GM10248 (cell line): ENCODE measurements at places on chromosomes 3 and 15.

DNA sequence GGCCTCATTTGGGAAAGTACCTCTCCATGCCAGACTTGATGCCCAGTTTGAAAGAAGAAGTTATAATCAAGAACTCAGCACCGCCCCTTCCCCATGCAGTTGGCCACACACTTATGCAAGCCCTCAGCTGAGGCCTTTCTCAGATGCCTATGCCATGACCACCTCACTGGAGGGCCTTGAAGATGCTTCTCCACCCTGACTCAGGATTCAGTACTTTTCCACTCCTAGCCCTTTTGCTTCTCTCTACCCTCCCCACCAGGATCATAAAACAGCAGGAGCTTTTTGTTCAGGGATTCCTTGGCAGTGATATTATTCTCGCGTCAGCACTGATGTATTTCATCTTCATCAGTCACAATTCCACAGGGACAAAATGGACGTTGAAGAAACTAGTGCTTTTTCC is 313.5 kb downstream of the PYDC2 start:
- no peak for DNase-seq

- DNase-seq, result no peak
Observed at GRCh38 chr3:47117807-47118364, 46.0 kb downstream of the SETD2 start.

DNA sequence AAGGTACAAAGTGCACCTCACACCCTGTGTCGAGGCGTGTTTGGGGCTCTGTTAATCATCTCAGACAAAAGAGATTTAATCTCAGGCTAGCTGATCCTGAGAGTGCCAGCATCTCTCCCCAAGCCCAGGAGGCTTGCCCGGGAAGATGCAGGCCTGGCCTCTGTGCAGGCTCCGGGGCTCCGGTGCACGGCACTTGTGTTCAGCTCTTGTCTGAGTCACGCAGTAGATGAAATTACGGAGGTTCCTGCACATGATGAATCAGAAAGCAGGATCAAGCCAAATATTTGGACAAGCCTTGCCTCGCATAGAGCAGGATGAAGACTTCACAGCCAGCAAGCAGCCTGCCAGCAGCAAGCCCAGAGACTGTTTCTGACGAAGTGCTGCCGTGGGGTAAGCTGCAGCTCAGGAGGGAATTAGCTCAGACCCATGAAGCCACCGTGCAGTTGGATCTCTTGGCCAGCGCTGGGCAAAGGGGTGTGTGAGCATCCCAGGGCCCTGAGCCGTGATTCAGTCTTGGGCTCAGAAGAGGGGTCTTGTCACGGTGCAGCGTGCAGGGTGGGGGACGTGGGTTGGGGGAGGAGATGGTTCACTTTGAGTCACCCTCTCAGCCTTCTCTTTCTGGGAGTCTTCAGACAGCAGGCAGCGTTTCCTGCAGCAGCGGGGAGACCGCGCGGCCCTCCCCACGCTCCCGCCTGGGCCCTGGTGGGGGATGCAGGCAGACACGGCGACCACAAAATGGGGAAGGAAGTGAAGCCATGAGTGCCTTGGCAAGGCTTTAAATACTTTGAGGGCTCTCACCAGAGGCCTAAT is 89.2 kb upstream of the MEF2A start:
- peak; percentile 55 for DNase-seq

DNA sequence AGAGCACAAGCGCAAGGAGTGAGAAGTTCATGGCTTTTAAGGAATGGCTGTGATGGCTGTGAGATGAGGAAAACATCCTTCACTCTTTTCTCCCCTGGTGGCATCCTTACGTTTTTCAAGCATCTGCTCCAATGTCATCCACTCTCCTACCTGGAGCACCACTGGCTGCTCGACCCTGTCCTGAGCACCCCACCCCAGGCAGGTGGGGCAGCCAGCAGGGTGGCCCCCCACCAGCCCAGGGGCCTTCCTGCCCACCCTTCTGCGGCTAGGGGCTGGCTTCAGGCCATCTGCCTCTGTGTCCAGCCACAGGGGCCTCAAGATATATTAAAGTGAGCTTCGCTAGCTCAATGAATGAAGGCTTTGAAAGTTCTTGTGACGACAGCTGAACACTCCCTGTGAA is 56.1 kb downstream of the ATP10A start:
- DNase-seq, result no peak

DNA sequence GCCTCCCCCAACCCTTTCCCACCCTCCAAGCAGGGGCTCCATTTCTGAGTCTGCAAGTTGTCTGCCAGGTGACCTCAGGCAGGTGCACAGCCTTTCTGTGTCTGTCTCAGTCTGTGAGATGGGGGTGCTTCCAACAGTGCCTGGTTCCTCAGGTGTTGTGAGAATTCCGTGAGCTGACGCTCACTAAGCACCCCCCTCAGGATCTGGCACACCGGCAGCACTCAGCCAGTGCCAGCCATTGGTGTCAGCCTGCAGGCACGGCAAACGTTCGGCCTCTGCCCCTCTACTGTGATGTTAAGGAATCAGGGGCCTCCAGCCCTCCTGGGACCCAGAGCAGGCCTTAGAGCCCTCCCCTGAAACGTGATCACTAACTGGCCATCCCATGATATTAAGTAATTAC is 2.4 kb downstream of the KLF15 start:
- DNase-seq, result no peak

GRCh38 chr3:117547956-117548550 is 838.5 kb downstream of the TUSC7 start:
- DNase-seq, result no peak

DNA sequence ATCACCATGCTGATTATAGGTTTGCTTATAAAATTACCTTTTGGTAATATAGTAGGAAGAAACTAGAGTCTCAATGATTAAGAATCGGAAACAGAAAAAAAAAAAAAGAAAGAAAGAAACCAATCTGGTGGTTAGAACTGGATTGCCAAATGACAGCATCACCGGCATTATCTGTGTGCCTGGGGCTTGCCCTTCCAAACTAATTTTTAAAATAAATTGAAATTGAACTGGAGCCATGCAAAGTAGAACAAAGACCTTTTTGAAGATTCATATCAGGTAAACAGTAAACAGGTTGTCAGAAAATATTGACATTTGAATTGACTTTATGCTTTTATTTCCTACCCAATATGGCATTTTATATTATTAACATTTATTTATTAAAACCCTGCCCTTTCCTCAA is 11.2 kb upstream of the CPB1 start:
- DNase-seq, result no peak

- DNase-seq, result no peak
Observed at GRCh38 chr3:13427662-13428603, 7.8 kb upstream of the NUP210 start.

DNA sequence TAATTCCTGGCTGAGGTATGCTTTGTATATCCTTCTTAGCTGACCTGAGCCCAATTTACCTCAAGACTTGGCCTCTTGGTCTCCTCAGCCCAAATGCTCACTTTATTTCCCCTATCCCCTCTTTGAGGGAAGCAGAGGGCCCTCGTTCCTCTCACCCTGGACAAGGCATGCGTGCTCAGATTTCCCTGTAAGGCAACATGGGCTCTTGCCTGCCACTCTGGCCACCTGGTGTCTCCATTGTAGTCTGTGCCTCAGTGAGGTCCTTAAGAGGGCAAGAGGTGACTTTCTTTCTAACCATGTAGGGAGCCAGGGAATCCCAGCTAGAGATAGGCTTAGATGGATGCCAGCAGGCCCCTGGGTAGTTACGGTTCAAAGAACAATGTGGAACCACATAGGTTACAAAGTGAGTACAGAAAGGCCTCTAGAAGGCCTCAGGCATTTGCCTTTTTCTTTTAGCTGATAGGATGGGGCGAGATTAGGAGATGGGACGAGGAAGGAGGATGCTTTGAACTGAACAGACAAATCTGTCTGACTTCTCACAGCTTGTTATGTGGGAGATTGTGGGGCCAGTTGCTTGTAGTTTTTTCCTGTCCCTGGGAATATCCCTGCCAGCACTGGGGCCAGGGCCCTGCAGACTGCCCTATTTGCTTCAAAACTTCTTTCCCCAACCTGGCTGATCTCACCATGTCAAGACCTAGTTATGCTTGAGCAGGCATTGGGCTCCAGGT is 1.1 kb upstream of the INTS14 start:
- no peak for DNase-seq

DNA sequence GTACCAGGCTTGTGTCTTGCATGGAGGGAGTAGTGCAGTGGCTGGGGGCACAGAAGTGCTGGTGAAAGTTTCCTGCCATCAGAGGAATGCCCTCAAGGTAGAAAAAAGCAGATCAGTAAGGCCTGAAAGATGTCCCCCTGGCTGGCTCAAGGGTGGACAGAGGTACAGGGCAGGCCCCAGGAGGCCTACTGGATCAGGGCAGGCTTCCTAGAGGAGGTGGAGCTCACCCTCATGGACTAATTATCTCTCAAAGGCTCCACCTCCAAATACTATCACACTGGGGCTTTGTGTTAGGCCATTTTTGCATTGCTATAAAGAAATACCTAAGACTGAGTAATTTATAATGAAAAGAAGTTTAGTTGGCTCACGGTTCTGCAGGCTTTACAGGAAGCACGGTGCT is 7.8 kb downstream of the SPSB4 start:
- DNase-seq, result no peak
